Activated CD4-positive, alpha-beta T cell treated with anti-CD3 and anti-CD28 coated beads, Interleukin-2, amount 10 ng/mL, durations not matched to agents 24 days and 14 days (primary cell): ENCODE measurements at places on chromosomes 6 and 20. TPM values are rescaled to one million over a fixed set of nuclear protein-coding genes. Genes with fewer than 3 reads are reported as not detected.

The C6orf163 gene
- 1.3 and 1.9 TPM in 2 replicates for total RNA-seq

The AGPAT4 gene
- 6.8 and 7.1 TPM in 2 replicates for total RNA-seq

DNA sequence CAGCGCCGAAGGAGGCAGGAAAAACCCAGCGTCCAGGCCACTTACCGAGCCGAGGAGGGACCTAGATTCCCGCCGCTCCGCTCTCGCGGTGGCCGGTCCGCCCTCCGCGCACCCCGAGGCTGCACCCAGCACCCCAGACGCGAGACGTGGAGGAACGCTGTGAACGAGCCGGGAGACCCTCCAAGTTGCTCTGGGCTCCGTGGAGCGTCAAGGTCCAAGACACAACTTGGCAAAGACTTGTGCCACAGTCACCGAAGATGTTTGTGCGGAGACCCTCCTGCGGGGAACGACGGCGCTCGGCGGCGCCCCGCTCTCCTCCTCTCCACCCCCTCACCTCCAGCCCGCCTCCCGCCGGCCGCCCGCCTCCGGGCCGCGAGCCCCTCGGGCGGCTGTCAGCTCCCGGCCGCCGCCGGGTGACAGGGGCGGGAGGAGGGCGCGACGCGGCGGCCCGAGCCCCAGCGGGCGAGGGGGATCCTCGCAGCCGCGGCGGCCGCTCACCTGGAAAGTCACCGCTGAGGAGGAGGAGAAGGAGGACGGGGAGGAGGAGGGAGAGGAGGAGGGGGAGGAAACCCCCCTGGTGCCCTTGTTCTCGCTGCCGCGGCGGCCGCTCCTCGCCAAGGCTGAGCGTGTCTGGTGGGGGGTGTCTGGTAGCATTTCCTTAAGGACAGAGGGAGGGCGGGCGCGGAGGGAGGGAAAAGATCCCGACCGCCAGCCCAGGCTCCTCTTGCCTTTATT lies 637 bp upstream of the HIVEP2 start:
- peak overlapping the region; percentile 97 for H3K27ac ChIP-seq
- H3K4me1 ChIP-seq: peaks cover 46% of the 10 kb centered on the region
- DNase-seq: peak; percentile 85

- no peaks in the 10 kb centered on the region for H3K4me1 ChIP-seq
- DNase-seq: no peak
- no peak overlapping the region for H3K27ac ChIP-seq
- H3K36me3 ChIP-seq: no peaks in the 10 kb centered on the region
- no peaks in the 10 kb centered on the region for H3K27me3 ChIP-seq
Observed at GRCh38 chr6:85866370-85866730, 223.7 kb upstream of the SYNCRIP start.

DNA sequence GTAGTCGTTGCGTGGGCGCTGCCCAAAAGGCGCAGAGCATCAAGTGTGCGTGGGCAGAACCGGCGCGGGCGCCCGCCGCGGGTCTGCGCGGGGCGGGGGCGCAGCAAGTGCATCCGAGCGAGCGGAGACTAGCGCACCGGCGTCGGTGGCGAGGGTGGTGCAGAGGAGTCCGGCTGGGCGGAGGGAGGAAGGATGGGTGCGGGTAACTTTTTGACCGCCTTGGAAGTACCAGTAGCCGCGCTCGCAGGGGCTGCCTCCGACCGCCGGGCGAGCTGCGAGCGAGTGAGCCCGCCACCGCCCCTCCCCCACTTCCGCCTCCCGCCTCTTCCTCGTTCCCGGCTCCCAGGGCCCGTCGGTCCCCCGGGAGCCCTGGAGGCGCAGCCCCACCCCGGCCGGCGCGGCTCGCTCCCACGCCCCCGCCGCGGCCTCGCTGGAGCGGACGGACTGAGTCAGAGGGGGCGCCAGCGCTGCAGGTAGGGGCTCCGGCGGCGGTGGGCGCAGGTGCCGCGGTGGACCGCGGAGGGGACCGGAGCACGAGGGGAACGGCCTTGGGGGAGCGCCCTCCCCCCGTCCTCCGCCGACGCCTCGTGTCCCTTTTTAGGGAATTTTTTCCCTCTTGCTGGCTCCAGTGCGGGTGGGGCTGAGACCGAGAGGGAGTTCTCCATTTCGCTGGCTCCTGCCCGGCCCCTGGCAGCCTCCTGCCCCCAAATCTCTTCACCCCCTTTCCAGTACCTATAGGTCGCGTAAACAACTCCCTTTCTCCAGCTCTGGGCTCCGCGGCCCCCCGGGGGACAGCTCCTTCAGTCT lies 1.6 kb upstream of the DBNDD2 start:
- H3K27me3 ChIP-seq: peaks cover 13% of the 10 kb centered on the region
- DNase-seq: peak; percentile 82
- peaks cover 15% of the 10 kb centered on the region for H3K36me3 ChIP-seq
- peaks cover 16% of the 10 kb centered on the region for H3K4me1 ChIP-seq
- H3K27ac ChIP-seq: peak overlapping the region; percentile 76
